ENCODE measurements at places on chromosomes 7 and 10.

- no peak for DNase-seq
Measured at GRCh38 chr7:25982684-25983083, 169.3 kb upstream of the NFE2L3 start.

- no peak for DNase-seq
Measured at GRCh38 chr7:95267754-95268153, 56.6 kb downstream of the PON1 start.

GRCh38 chr7:101936223-101936610 is 118.8 kb downstream of the CUX1 start:
- DNase-seq, result no peak

DNA sequence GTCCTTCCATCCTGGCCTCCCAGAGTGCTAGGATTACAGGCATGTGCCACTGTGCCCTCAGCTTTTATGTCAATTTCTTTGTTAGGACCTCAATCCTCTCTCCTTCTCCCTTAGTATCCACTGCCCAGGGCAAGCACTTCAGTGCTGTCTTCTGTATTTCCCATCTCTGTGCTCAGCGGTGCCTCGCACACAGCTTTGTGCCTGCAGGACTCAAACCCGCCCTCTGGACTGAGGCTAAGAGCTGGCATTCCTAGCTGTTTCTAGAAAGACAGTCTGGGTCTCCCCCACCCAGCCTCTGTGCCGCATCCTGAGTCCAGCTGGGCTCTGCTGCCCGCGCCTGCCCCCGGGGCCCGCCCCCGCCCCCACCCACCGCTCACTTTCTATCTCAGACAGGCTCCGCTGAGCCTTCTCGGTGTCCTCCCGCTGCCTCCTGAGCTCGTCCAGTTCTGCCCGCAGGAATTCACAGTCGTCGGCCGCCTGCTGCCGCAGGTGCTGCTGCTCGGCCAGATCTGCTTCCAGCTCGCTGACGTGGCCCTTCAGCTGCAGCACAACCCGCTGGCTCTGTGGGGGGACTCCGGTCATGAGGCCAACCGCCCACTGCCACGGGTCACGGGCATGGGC is 67.3 kb downstream of the SPDYE5 start:
- no peak for DNase-seq

DNA sequence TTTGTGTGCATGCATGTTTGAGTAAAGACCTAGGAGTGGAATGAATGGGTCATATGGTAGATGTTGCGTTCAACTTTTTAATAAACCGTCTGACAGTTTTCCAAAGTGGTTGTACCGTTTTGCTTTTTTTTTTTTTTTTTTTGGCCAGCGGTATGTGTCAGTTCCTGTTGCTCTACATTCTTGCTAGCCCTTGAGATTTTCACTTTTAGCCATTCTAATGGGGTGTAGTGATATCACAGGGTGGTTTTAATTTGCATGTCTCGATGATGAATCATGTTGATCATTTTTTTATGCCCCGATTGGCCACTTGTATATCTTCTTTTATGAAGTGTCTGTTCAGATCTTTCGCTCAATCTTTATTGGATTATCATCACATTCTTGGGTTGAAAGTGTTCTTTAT is 320.7 kb downstream of the CAMK1D start:
- DNase-seq, result no peak

DNA sequence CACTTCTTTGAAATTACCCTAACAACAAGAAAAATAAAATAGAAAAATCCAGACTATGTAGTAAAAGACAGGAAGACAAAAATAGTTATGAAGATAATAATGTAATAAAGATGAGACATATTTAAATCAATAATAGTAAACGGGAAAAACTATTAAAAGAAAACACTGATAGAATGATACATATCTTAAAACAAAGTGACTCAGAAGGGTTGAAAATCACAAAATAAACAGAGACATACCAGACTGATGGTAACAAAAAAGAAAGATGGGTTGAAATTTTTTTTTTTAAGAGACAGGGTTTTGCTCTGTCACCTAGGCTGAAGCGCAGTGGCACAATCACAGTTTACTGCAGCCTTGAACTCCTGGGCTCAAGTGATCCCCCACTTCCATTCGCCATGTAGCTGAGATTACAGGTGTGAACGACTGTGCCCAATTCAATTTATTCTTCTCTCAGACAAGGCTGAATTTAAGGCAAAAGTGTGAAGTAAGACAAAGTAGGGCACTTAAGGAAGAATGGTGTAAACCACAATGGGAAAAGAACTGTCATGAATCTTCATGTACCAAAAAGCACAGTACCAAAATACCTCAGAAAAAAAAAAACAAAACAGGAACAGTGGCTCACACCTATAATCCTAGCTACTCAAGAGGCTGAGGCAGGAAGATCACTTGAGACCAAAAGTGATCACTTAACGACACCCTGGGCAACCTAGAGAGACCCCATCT is 47.4 kb downstream of the LMBR1 start:
- no peak for DNase-seq

DNA sequence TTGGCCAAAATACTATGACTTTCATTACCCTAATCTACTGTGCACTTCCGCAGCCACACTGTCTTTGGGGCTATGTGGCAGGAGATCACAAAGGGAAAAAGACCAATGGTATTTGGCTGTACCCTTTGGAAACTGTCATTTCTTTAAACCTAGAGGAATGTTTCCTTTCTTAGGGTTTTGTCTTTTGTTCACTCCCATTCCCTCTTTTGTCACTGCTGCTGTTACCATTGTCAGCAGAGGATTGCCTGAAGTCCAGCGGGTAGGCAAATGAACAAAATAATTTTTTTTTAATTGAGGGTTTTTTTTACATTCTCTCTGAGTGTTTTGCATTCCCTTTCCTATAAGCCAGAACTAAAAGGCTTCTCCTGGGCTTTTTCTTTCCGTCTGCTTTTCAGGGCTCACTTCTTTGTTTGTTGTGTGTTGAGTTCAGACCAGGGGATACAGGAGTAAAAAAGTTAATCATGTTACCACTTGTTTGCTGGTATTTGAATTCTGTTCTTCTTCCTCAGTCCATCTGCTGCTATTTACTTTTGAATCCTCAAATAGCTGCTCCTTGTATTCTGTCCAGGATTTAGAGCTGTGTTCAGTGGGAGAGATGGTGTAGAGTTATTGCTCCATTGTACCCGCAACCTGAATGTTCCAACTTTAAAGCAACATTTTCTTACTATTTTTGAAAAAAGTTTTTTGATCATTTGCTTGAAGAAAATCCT is 374.6 kb downstream of the SUGCT start:
- no peak for DNase-seq

DNA sequence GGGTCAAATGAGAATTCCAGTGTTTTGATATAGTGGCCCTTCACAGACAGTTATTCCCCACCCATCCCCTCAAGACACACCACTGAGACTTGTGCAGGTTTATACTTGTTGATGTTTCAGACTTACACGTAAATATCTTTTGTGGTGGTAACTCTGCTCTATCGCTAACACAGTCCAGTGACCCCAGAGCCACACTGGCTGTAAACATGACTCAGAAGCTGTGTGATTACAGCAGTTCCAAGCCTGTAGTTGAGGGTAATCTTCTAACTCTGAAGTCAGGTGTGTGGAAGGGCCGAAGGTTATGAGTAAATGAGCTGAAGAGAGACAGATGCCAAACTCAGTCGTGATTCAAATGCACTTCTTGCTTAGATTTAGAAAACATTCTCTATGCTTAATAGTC is 19.4 kb downstream of the NOBOX start:
- no peak for DNase-seq

- peak; percentile 98 for DNase-seq
Measured at GRCh38 chr10:72273410-72274212, at the start of gene DDIT4. TSS of gene DDIT4 (plus strand) at chr10:72273924. CDS start at chr10:72274217, 293 bp downstream.

- no peak for DNase-seq
Measured at GRCh38 chr10:10256860-10257259, 760.8 kb upstream of the CELF2 start.

GRCh38 chr7:155384751-155385150 is 73.2 kb upstream of the EN2 start:
- DNase-seq, result no peak

- DNase-seq, result no peak
Measured at GRCh38 chr7:126483972-126484371, 768.8 kb downstream of the GRM8 start.

- no peak for DNase-seq
Measured at GRCh38 chr7:30989824-30990672, 26.3 kb downstream of the GHRHR start.

GRCh38 chr7:18386607-18387006 is 108.9 kb upstream of the HDAC9 start:
- no peak for DNase-seq
